ENCODE measurements at places on chromosomes 4 and X.

- peak; percentile 32 for DNase-seq
Measured at GRCh38 chr4:37793562-37793961, 32.9 kb upstream of the PGM2 start.

DNA sequence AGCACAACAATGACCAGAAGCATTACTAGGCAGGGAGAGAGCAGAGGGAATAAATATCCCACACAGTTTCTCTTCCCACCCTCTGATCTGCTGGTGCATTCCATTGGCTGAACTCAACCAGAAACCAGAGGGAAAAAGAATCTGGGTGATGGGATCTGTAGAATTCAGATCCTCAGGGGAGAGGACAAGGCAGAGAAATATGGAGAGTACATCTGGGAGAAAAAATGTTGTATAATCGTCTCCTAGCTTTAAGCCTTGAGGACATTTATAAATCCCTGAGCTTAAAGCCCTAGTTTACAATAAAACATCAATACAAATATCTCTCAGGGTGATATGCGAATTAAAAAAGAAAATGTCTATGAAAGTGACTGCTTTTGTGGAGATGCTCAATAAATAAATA, 368.1 kb upstream of the MAD2L1 start:
- DNase-seq = no peak

GRCh38 chrX:68994135-68994890, 165.5 kb downstream of the EFNB1 start:
- no peak for DNase-seq

DNA sequence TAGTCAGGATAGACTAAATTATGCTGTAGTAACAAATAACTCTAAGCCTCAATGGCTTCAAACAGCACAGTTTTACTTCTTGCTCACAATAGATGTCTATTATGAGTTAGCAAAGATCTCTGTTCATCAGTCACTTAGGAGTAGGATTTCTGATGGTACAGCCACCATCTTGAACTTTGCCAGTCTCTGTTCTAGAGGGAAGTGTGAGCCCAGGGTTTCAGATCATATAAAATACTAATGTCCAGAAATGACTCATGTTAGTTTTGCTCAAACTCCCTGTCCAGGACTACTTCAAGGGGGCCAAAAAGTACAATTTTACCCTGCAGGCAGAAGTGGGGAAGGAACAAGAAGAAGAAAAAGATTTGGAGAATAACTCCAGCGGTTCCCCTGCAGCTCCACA, 77.1 kb upstream of the LSM6 start:
- DNase-seq = no peak

DNA sequence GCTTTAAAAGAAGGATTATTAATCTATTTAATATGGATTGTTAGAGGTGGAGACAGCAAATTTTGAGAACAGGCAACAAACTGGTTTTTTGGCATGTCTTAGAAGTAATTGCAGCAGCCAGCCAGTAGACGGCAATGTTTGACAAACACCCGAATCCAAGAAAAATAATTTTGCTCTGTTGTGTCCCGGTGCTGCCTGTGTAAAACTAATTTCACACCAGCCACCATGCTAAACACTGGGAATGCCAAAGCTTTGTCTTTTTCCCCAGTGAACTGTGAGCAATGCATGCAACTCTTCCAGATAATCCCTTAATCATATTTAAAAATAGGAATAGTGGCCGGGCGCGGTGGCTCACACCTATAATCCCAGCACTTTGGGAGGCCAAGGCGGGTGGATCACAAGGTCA, 25.9 kb downstream of the SMIM31 start:
- DNase-seq = peak; percentile 44

- no peak for DNase-seq
Measured at GRCh38 chr4:171812333-171812664, 905 bp upstream of the GALNTL6 start.

DNA sequence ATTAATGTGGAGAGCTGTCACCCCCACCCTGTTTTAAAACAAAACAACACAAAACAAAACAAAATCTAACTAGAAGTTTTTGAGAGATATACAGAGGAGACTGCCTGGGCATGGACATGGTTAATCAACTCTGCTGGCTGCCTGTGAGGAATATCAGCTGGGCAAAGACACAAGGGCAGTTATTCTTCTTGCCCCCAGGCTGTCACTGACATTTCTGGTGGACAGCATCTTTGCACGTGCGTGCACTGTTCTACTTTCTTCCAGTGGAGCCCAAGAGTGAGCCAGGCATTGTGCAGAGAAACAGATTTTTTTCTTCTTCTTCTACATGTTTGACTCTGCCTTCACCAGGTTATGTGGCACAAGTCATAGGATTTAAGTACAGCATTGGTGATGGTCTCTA, 13.8 kb downstream of the IRS4 start:
- DNase-seq = no peak

DNA sequence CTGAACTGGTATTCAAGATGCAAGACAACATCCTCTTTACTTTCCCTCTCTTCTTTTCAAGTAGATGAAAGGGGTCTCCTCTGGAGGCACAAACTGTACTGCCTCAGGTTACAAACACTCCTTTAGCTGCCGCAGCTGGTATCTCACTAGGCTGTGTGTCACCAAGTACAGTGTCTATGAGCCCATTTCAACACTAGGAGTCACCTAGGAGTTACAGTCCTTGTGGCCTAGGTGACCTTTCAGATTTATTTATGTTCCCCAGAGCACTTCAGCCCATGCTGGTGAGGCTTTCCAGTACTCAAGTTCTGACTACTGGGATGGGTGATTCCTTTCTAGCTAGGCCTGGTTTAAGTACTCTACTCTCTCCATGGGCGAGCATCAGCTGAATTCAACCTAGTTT, 32.4 kb upstream of the TMLHE start:
- no peak for DNase-seq

- no peak for DNase-seq
Measured at GRCh38 chr4:67158666-67159065, 386.6 kb downstream of the CENPC start.

- no peak for DNase-seq
Measured at GRCh38 chr4:10080589-10081217, 35.9 kb downstream of the WDR1 start.

DNA sequence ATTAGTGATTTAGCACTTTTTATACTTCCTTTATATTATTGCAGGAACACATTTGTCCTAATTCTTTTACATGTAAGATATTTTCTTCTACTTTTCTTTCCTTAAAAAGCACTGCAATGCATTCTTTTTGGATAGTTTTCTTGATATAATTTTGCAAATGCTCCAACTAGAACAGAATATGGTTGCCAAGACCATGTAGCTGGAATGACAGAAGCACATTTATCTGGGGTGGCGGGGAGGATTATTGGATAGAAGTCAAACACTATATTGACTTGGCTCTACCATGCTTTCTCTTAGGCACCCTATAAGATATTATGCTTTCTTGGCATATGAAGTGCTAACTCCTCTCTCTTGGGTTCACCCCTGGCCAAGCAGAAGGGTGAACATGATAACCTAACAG, 983.5 kb downstream of the FAT4 start:
- no peak for DNase-seq

- no peak for DNase-seq
Measured at GRCh38 chr4:47882228-47882627, 32.2 kb downstream of the NFXL1 start.

DNA sequence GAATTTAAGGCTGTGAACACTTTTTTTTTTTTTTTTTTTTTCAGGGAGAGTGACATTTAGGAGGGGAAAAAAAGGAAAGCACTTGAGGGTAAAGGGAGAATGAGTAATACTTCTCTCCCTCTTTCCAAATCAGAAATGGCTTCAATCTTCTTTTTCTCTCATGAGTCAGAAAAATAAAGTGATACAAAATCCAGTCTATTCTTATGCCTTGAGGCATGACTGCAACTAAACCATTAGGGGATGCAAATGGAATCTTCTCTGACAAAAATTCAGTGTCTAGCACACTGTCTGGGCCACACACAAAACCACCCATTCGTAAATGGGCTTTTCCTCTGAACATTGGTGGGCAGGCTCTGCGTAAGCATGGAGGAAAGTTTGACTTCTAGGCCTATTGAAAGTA, 46.7 kb upstream of the POU4F2 start:
- DNase-seq = no peak

DNA sequence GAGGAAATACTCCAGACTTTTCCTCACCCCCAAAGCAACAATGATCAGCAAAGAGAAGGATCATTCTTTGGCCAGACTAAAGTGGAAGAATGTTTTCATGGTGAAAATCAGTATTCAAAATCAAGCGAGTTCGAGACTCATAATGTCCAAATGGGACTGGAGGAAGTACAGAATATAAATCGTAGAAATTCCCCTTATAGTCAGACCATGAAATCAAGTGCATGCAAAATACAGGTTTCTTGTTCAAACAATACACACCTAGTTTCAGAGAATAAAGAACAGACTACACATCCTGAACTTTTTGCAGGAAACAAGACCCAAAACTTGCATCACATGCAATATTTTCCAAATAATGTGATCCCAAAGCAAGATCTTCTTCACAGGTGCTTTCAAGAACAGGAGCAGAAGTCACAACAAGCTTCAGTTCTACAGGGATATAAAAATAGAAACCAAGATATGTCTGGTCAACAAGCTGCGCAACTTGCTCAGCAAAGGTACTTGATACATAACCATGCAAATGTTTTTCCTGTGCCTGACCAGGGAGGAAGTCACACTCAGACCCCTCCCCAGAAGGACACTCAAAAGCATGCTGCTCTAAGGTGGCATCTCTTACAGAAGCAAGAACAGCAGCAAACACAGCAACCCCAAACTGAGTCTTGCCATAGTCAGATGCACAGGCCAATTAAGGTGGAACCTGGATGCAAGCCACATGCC, 89.7 kb downstream of the TET2 start:
- DNase-seq = no peak

- no peak for DNase-seq
Measured at GRCh38 chr4:110627977-110628662, 5.2 kb upstream of the PITX2 start.

All from HT1080 (cell line).